ENCODE measurements at places on chromosomes 16 and 17. TPM values are rescaled to one million over a fixed set of nuclear protein-coding genes. Genes with fewer than 3 reads are reported as not detected.

DNA sequence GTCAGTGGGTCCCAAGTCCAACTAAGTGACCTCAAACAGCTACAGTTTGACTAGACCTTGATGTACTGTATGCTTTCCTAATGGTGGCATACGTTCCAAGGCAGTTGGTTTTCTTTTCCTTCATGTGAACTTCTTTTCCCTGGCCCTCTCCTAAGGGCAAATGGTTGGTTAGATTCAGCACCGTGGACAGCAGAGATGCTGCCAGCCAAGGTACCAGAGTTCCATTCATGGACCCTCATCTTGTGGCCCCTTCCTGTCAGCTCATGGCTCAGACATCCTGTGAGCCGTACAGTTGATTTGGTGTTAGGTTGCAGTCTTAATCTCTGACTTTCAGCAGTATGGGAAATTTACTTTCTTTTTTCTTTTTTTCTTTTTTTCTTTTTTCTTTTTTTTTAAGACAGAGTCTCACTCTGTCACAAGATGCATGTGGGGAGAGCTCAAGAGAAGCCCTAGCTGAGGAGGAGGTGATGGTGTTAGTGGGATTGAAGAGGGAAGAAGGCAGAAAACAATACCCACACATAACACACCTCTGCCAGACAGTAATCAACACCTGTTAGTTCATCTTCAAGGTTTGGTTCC lies 122.4 kb downstream of the USP31 start:
- no peak for DNase-seq
- no peak overlapping the region for H3K4me3 ChIP-seq
- H3K4me1 ChIP-seq: no peaks in the 10 kb centered on the region
- H3K27ac ChIP-seq: no peak overlapping the region
- no peaks in the 10 kb centered on the region for H3K36me3 ChIP-seq

- no peak for DNase-seq
- H3K4me3 ChIP-seq: no peak overlapping the region
- H3K4me1 ChIP-seq: no peaks in the 10 kb centered on the region
- H3K27me3 ChIP-seq: no peaks in the 10 kb centered on the region
Measured at GRCh38 chr16:15703029-15703736, 53.1 kb downstream of the NDE1 start.

DNA sequence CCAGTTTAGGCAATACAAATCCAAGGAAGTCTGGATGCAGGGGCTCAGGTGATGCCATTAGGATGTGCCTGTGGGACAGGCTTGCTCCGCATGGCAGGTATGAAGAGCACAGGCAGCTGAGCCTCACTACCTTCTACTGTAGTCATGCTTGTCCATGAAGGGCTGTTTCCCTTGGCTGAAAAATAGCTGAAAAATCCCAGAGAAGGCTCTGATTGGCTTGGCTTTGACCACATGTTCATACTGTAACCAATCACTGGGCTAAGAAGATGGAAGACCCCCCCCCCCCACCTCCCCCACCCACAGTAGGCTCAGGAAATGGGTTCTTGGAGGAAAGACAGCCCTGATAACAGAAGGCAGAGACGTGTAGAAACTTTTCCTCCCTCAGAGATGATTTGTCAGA lies 66.5 kb upstream of the LGALS9 start:
- no peak overlapping the region for H3K4me3 ChIP-seq
- H3K27ac ChIP-seq: no peak overlapping the region
- no peaks in the 10 kb centered on the region for H3K27me3 ChIP-seq
- peaks cover 18% of the 10 kb centered on the region for H3K4me1 ChIP-seq
- DNase-seq: no peak

- no peaks in the 10 kb centered on the region for H3K27me3 ChIP-seq
- no peak overlapping the region for H3K27ac ChIP-seq
- H3K36me3 ChIP-seq: peaks cover 2% of the 10 kb centered on the region
- DNase-seq: no peak
- no peak overlapping the region for H3K4me3 ChIP-seq
Measured at GRCh38 chr16:75287708-75288107, 36.3 kb upstream of the BCAR1 start.

DNA sequence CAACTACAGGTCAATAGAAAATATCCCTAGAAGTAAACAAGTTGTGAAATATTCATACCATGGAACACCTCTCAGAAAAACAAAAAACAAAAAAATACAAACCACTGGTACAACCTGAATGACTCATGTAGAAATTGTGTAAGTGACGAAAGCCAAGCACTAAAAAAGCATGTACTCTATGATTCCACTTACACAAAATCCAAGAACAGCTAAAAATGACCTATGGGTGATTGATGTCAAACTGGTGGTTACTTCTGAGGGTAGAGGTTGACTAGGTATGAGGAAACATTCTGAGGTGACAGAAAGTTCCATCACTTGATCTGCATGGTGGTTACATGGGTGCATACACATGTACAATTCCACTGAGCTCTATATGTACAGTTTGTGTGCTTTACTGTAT lies 31.1 kb downstream of the DHRS7C start:
- DNase-seq: no peak
- no peak overlapping the region for H3K27ac ChIP-seq
- no peaks in the 10 kb centered on the region for H3K27me3 ChIP-seq
- H3K36me3 ChIP-seq: no peaks in the 10 kb centered on the region
- no peaks in the 10 kb centered on the region for H3K4me1 ChIP-seq

- no peaks in the 10 kb centered on the region for H3K27me3 ChIP-seq
- H3K4me3 ChIP-seq: no peak overlapping the region
- peaks cover 40% of the 10 kb centered on the region for H3K4me1 ChIP-seq
- DNase-seq: no peak
- peaks cover 19% of the 10 kb centered on the region for H3K36me3 ChIP-seq
Measured at GRCh38 chr16:67441907-67442306, 11.0 kb downstream of the HSD11B2 start.

DNA sequence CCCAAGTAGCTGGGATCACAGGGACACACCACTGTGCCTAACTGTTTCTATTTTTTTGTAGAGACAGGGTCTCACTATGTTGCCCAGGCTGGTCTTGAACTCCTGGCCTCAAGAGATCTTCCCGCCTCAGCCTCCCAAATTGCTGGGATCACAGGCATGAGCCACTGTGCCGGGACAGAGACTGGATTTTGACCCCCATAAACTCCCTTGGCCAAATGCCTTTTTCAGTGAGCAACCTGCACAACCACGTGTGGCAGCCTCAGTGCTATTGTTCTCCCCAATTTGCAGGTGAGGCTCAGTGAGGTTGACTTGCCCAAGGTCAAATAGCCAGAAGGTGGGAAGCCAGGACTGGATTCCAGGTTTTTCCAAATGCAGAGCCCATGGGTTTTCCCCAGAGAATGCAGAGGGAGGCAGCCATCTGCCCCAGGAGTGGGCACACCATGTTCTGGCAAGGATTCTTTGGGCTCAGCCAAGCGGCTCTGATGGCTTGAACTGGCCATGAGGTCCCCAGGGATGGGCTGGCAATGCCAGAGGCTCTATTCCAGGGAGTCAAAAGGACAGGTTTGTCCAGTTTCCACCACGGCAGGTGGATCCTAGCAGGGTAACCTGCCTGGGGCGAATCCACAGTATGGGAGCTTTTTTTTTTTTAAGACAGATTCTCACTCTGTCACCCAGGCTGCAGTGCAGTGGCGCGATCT lies 1.8 kb downstream of the IL27 start:
- no peak overlapping the region for H3K4me3 ChIP-seq
- H3K27ac ChIP-seq: no peak overlapping the region
- H3K4me1 ChIP-seq: no peaks in the 10 kb centered on the region
- H3K36me3 ChIP-seq: no peaks in the 10 kb centered on the region

- no peaks in the 10 kb centered on the region for H3K36me3 ChIP-seq
- no peak overlapping the region for H3K4me3 ChIP-seq
- H3K27ac ChIP-seq: no peak overlapping the region
- no peaks in the 10 kb centered on the region for H3K4me1 ChIP-seq
- DNase-seq: no peak
- H3K27me3 ChIP-seq: no peaks in the 10 kb centered on the region
Measured at GRCh38 chr16:58332997-58333700, 38.3 kb upstream of the PRSS54 start.

- no peak overlapping the region for H3K27ac ChIP-seq
- no peak overlapping the region for H3K4me3 ChIP-seq
- H3K27me3 ChIP-seq: no peaks in the 10 kb centered on the region
Measured at GRCh38 chr17:44207743-44208142, 8.1 kb upstream of the ATXN7L3 start.

DNA sequence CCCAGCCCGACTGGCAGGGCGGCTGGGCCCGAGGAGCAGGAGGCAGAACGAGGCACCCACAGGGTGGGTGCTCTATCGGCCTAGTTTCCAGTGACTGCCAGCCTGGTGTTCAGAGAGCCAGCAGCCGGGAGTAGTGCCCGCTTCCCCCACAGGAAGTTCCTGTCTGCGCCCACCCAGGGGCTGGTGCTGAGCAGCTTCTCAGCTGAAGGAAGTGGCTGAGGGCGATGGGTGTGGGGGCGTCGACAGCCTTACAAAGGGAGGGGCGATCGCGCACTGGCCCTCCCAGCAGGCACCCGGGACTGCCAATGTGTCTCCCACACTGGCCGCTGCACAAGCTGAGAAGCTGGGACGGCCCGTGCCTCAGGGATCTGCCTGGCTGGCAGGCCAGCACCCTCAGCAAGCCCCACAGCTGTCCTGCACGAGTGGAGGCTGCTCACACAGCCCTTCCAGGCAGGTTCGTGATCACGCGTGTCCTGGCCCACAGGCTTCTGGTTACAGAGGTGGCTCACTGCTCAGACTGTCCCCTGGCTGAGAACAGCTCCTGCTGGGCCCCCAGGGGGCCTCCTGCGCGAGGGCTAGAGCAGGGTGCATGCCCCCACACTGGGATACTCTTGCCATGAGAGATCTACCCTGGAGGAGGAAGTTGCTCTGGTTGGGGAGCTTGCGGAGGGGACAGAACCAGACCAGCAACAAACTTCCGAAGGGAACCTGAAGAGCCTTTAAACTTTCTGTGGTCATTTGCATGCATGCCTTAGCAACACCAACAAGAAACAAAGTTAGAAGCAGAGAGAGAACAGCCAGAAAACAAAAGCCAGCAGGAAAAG lies 2.5 kb downstream of the RNF166 start:
- no peak overlapping the region for H3K4me3 ChIP-seq
- H3K27me3 ChIP-seq: no peaks in the 10 kb centered on the region
- H3K27ac ChIP-seq: no peak overlapping the region

- no peaks in the 10 kb centered on the region for H3K36me3 ChIP-seq
- peaks cover 7% of the 10 kb centered on the region for H3K4me1 ChIP-seq
- DNase-seq: no peak
- H3K4me3 ChIP-seq: no peak overlapping the region
Measured at GRCh38 chr16:72884573-72884972, 163.4 kb downstream of the ZFHX3 start.

- no peaks in the 10 kb centered on the region for H3K27me3 ChIP-seq
- no peaks in the 10 kb centered on the region for H3K4me1 ChIP-seq
- H3K27ac ChIP-seq: no peak overlapping the region
- no peak overlapping the region for H3K4me3 ChIP-seq
- H3K36me3 ChIP-seq: no peaks in the 10 kb centered on the region
- no peak for DNase-seq
Measured at GRCh38 chr16:27254262-27254811, 14.2 kb downstream of the NSMCE1 start.

KCNH6 gene
- 1.3 TPM for total RNA-seq

NUPR1 gene
- 67.5 TPM for total RNA-seq

CDT1 gene
- 1.8 TPM for total RNA-seq

SOST gene
- not detected for total RNA-seq

PRSS8 gene
- total RNA-seq: 48.3 TPM

TUBB3 gene
- 0.37 TPM for total RNA-seq
